ENCODE measurements at places on chromosomes 3 and 15.
A peak's percentile ranks its signal among the peaks of the same experiment; 100 is the strongest.

- DNase-seq, result no peak
Observed at GRCh38 chr3:73461547-73461946, 163.2 kb downstream of the PDZRN3 start.

GRCh38 chr15:90539789-90540188 is 10.1 kb downstream of the CRTC3 start:
- DNase-seq, result no peak

DNA sequence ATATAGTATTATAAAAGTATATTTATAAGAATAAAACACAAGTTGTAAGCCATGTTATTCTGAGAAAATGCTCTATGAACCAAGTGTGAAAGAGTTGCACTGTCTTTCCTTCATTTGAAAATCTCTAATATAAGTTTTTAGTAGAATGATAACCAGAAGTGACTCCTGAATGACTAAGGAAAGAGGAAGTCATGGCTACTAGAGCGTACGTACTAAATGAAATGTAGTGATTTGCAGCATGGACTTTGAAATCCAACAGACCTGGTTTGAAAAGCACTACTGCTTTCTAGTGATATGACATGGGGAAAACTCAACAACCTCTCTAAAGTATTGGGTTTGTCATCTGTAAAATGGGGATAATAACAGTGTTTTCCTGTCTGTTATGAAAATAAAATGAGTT is 10.3 kb upstream of the DNAJC13 start:
- DNase-seq, result no peak

- DNase-seq, result no peak
Observed at GRCh38 chr15:70469651-70470555, 293.5 kb downstream of the UACA start.

GRCh38 chr3:64203216-64203615 is 22.1 kb downstream of the PRICKLE2 start:
- no peak for DNase-seq

DNA sequence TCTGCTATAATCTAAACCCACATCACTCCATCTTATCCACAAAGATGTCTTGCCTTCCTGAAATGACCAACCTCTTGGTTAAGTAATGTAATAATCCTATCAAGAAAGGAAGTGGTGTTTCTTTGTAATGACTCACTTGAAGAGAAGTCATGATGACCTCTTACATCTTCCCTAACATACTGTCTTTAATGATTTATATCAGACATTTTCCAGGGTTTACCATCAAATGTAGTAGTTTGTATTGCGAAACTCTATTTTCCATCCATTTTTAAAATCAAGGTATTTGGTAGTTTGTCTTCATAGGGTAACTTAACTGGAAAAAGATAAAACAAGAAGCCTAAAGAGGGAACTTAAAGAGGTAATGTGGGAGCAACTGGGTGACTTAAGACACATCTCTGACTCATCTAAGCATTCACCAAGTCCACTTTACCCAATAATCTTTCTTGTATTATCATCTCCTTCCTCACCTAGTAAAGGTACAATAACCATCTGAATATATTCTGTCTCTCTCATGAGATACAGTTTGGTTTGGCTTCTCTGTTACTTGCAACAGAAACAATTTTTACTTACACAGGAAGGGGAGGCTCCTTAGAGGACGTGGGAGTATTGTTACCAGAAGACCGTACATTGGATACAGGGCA is 5.7 kb upstream of the MAPK6 start:
- no peak for DNase-seq

GRCh38 chr3:192237992-192238608 is 489.2 kb downstream of the FGF12 start:
- no peak for DNase-seq

GRCh38 chr15:61030451-61030850 is 198.7 kb downstream of the RORA start:
- DNase-seq, result no peak

GRCh38 chr15:69737916-69738315 is 285.3 kb downstream of the RPLP1 start:
- no peak for DNase-seq

- DNase-seq, result no peak
Observed at GRCh38 chr3:15601399-15602145, at the start of the genes BTD and HACL1. TSS of gene BTD (plus strand) at chr3:15601745. CDS start at chr3:15635440, 33,695 bp downstream. TSS of gene HACL1 (minus strand) at chr3:15601569. CDS start at chr3:15601463, 106 bp downstream.

- no peak for DNase-seq
Observed at GRCh38 chr3:41222501-41222900, 23.2 kb downstream of the CTNNB1 start.

DNA sequence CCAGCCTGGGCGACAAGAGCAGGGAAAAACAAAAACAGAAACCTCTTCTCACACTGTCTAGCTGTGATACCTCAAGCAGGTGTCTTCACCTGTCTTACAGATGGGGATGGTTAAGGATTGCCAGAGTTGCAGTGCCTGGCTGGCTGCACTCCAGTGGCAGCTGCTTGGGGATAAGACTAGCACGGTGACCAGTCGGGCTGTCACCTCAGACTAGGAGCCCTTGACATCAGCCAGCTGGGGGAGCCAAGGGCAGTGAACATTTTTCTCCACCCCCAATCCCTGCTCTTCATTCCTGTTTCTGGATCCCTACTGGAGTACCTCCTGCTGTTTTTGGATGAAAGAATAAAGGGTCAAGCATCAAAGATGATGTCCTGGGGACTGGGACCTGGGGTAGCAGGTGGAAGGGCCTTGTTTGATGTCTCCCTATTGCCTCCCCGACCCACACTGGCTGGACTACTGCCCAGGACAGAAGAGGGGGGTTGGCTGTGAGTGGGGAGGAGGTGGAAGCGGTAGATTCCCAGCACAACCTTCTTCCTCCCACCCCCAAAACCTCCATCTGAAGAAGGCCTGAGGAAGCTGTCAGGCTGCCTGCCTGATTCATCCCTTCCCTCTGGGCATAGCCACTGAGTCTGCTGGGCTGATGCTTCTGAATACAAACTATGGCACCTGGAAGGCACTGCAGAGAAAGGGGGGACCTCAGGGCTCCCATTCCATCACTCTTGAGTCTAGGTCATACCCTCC is 7.0 kb upstream of the CPNE9 start:
- no peak for DNase-seq

DNA sequence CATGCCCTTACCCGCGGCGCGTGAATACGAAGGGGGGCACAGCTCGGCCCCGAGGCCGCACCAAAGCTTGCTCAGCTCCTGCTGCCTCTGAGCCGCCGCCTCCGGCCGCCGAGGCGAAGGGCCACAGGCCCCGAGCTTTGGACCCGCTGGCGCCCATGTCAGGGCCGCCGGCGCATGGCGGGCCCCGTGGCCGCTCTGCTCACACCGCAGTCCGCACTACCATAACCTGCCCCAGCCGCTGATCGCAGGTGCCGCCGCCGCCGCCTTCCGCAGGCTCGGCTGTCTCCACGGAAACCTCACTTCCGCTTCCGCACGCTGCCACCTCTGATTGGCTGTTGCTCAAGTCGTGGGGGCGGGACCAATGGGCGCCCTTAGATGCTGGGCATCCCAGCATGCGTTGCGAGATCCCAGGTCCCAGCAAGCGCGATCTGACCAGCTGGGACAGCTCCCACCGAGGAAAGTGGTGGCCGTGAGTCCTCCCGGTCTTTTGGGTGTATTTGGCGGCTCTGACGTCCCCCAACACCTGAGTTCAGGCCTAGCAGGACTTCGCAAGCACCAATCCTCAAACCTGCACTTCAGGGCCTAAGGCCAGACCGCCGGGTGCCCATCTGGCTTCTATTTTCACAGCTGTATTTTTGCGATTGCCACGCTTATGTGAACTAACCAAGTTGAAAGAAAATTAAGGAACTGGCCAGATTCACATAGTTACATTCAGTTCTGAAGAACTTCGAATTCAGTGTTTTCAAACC is at the start of gene TUSC2:
TUSC2 (minus strand) TSS at position 281 of the 749 bp plus-strand sequence; CDS start at position 157, 124 bp downstream.
- DNase-seq, result peak; percentile 66

DNA sequence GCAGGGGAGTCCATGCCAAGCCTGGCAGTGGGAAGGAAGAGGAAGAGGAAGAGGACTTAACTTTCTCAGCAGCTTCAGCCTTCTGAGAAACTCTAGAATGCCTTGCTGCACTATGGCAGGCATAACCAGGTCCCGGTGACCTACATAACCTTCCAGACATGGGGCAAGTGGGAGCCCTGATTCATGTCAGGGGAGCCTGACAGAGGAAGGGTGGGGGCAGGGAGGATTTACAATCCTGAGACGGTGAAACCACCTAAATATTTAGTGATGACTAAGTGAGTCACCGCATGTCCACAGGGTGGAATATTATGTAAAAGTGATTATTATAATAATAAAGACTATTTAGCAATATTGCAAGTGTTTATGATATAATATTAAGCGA is 46.7 kb downstream of the AMOTL2 start:
- no peak for DNase-seq

DNA sequence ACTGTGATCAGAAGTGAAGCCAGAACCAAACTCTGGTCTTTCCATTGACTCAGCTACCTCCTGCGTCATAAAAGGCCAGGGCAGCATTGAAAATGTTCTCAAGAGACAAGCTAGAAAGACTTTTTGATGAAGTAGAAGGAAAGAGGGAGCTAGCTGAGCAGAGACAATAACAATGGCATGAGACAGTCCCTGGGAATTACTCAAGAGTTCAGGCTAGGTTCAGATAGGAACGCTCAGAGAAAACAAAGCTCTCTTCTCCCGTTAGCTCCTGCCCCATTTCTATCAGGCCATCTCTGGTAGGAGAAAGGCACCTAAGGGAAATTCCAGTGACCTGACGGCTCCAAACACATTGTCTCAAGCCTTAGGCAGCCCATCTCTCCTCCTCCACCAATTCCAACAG is 7.0 kb upstream of the OXTR start:
- no peak for DNase-seq

DNA sequence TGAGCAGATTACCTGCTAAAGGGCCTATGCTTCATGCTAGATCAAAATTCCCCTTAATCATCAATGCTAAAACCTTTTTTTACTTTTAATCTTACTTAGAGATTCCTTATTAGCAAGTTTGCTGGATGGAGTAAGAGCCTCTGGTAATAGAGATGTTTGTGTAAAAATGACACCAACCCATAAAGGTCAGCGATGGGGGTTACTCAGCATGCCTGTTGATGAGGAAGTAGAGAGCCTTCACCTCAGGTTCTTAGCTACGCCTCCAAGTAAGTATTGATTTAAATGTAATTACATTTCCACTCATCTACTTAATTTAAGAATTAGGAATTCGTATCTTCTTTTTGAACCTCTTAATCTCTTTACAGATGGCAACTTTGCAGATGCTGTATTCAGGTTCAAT is 38.8 kb downstream of the DNAJC13 start:
- no peak for DNase-seq

DNA sequence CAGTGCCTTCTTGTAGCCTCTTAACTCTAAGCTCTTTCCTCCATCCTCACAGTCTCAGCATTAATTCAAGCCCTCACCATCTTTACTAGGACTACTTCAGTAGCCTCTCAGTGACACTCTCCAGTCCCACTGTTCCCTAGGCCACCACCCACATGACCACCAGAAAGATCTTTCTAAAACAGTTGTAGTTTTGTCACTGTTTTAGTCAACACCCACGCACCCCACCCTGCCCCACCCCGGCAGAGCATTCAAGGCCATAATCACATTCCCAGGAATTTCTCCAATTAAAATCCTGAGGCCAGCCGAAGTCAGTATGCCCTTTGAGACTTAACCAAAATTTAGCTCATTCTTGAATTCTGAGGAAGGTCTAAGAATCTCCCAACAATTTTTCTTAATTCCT is 31.2 kb upstream of the PSMD6 start:
- DNase-seq, result no peak

DNA sequence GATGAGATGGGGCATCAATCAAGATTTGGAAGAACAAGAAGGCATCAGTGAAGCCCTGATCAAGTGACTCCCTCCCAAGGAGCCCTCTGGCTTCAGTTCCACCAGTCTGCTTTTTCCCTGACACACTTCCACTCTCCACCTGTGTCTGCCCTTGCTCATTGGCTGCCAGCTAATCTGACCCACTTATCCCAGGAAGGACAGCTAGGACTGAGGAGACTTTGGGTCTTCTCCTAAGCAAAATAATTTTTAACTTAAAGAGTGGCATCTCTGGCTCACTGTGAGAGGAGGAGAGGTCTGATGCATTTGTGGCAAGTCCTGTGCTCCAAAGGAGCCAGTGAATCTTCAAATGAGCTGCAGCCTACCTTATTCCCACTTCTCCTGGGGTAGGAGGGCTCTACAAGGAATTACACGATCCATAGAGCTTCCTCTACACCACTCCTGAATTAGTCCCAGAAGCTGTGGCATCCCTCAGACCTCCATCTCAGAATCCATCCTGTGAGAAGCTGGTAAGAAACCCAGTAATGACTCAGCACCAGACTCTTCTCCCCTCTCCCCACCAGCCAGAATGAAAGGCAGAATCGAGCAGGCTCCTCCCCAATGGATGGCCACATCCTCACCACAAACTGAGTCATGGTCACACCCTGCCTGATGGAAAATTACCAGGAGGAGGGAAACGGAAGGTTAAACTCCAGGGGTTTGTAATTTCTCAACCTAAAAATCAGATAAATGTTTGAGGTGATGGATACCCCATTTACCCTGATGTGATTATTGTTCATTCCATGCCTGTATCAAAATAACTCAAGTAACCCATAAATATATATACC is 6.3 kb upstream of the PKM start:
- DNase-seq, result no peak

Measured in NCI-H2107 (cell line).